ENCODE measurements at places on chromosomes 1 and 21.

GRCh38 chr1:166600574-166600973 lies 238.7 kb upstream of the POGK start:
- no peak for DNase-seq

GRCh38 chr1:117047271-117047670 lies 12.9 kb upstream of the TTF2 start:
- DNase-seq = no peak

GRCh38 chr1:1173793-1174415 lies at the start of gene TTLL10:
Gene TTLL10, plus strand, starts transcription at chr1:1173880. Its CDS starts 5,336 bp downstream, at chr1:1179216.
- no peak for DNase-seq

DNA sequence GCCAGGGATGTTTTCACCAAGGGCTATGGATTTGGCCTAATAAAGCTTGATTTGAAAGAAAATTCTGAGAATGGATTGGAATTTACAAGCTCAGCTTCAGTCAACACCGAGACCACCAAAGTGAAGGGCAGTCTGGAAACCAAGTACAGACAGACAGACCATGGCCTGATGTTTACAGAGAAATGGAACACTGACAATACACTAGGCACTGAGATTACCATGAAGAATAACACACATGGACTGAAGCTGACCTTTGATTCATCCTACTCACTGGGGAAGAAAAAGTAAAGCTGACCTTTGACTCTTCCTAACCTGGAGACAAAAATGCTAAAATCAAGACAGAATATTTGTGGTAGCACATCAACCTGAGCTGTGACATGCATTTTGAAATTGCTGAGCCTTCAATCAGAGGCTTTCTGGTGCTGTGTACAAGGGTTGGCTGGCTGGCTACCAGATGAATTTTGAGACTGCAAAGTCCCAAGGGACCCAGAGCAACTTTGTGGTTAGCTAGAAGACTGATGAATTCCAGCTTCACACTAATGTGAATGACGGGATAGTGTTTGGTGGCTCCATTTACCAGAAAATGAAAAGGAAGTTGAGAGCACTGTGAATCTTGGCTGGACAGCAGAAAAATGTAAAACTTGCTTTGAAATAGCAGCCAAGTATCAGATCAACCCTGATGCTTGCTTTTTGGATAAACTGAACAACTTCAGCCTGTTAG lies 190.4 kb upstream of the KCTD3 start:
- no peak for DNase-seq

DNA sequence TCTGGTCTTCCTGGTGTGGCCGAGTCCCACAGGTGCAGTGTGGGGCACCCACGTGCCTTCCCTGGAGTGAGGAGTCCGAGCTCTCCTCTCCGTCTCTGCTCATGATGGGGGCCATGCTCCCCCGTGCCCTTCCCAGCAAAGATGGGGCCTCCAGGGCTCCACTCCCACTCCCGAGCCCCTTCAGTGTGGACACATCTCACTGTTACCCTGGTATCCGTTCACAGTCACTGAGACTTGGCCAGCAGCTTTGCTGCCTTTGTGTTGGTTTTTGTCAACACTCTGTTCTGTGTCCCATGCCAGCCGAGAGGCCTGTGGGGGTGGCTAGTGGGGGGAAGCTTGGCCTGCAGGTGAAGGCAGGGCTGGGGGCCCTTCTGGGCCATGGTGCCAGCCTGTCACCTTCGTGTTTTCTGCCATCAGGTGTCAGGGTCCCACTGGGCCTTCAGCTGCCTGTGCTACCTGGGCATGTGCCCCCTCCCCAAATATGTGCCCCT lies 46.9 kb upstream of the POFUT2 start:
- DNase-seq = no peak

DNA sequence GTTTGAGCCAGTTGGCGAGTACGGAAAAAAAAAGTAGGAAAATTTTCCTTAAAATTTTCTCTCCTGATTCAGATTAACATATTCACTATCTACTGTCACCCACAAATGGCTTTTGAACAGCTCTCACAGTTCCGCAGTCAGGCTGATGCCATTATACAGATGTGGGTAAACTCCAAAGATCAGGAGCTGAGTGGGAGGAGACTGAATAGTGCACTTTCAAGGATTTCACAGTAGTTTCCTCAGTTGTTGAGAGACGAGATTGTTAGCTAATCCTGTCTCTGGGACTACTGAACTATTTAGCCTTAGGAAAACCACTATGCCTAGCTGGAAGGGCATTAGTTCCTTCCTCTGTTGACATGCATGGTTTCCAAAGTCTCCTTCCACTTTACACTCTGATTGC lies 3.2 kb upstream of the DISP1 start:
- no peak for DNase-seq

DNA sequence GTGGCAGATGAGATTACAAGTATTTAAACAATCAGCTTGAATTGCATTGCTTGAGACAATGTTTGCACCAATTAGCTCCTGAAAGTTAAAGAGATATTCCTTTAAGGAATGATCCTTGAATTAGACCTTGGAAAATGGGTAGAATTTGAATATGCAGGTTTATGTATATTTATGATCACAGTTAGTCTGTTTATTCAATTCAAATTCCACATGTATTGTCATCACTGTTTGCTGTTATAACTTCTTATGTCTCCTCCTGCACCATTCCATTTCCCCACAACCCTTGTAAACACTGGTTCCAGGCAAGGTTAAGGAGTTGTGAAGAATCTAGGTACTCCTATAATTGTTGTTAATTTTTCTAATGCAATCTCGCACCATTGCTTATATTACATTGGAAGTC lies 518.2 kb upstream of the PBX1 start:
- DNase-seq = no peak

All from HFF-Myc (cell line).